ENCODE measurements at places on chromosomes 3 and 15.

- peak; percentile 29 for DNase-seq
Observed at GRCh38 chr15:76310475-76311099, 682 bp downstream of the ETFA start.

DNA sequence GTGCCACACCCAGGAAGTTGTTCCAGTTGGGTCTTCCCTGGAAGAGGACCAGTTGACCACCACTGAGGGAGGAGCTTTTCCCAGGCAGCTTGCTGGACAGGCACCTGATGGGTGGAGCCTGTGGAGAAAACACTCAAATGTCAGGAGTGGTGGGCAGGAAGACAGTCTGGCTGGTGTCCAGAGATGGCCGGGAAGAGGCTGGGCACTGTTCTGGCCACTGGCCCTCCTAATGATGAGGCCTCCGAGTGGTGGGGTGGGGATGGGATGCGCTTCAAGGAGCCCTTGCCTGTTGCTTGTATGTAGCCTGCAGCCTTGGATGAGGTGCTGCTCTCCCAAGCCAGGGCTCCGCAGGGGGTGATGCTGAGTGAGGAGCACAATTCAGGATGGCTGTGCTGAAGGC, 12.3 kb downstream of the PLEKHO2 start:
- no peak for DNase-seq

GRCh38 chr3:14138878-14139655, 14.2 kb downstream of the TMEM43 start:
- no peak for DNase-seq

DNA sequence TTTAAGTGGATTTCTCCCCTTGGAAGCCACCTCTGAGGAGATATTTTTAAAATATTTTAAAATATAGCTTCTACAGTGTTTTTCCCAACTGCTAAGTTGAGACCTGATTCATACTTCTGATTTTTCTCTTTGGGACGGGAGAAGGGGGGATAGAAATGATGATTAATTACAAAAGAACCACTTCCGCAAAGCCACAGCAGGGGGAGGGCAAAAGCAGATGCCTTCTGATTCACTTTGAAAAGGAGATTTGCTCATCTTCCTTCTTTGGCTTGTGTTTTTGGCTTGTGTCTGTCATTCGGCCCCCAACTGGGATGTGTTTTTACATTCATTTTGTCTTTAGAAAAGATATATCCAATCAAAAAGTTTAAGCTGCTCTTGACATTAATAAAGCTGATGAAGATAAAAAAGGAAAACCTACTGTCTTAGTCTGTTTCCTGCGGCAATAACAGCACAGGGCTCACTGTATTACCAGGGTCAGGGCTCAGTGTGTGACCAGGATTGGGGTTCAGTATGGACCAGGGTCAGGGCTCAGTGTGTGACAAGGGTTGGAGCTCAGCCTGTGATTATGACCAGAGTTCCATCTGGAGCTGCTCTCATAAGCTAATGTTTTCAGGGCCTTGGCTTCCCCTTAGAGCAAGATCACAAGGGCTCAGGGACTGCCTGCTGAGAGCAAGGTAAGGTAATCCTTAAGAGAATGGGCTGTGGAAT, 223.2 kb downstream of the MTHFS start:
- DNase-seq = peak; percentile 81

GRCh38 chr15:69597061-69597592, 144.5 kb downstream of the RPLP1 start:
- DNase-seq = no peak

DNA sequence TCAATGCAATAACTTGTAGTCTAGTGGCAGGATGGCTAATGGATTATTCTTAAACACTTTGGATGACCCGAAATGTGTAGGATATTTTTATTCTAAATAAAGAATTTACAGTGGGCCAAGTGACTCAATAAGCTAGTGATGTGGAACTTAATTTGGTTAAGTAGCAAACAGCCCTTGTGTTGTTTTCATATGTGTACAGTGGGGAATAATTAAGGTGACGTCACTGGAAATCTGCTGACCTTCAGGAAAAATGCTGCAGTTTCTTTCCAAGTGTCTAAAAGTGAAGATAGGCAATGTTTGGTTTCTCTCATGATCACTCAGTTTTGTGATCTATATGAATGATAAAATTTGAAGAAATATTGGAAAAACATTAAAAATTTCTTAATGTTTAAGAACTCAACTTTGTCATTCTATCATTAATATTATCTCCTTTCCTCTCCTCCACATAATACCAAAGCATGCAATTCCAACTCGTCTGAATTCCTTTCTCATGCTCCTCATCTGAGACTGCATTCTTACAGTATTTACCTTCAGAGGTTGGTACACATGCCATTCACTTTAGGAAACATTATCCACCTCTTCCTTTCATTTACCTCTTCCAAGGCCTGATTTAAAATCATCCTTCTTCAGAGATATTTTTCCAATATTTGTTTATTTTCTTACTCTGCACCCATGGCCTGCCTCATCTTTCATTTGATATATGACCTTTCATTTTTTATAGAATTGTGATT, 414.6 kb upstream of the ARPP21 start:
- no peak for DNase-seq

GRCh38 chr3:61110576-61110975, 140.7 kb downstream of the FHIT start:
- no peak for DNase-seq

- DNase-seq = no peak
Observed at GRCh38 chr3:127597020-127597771, 1.0 kb upstream of the MCM2 start.

DNA sequence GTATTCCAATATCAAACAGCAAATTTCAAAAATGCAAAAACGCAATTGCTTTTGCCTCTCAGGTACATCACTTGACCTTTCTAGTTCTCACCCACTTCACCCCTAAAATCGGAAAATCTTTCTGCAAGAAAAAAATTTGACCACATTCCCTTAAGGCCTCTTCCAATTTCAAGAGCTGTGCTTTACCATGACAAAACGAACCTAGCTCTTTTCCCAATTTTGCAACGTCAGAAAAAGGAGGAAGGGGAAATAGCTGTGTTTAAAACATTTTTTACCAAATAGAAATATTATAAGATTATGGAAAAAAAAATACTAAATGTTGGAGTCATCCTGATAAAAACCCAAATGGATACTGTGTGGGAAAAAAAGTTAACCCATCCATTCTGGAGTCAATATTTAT, 1.1 kb upstream of the NR2C2 start:
- no peak for DNase-seq

- no peak for DNase-seq
Observed at GRCh38 chr15:36782681-36783080, 203.3 kb downstream of the CDIN1 start.
